ENCODE measurements at places on chromosomes 5 and 9.

DNA sequence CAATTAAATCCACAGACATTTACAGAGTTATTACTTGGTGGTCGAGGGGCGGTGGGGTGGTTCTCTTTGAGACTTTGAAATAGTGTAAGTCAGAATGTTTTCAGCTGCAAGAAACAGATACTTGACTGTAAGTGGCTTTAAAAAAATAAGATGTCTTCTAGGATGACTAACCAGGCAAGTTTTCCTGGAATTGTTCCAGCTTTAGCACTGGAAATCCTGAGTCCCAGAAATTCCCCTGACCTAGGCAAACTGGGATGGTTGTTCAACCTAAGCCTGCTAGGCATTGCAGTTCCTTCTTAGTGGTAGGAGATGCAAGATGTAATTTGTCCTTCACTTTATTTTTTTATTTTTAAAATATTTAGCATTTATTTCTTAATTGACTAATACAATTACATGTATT, 169.5 kb upstream of the POC5 start:
- DNase-seq, result peak; percentile 6

DNA sequence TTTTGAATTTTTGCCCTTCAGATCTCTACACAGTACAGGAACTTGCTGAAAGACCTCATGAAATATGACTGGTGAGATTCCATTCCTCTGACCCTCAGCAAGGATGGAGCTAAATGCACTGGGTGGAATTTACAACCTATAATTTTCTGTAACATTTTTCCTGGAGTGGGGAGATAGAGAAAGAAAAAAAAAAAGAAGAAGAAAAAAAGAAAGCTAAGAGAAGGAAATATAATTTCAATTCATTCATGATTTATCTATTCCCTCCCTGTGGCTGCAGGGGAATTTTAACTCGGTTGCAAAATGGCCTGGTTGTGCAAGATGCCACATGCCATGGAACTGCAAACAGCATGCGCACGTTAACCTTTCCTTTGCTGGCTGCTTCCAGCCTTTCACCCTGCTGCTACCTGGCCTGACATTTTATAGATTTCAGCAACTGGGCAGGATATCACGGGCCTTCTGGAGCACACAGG, 155.4 kb downstream of the FSTL4 start:
- DNase-seq, result peak; percentile 41

GRCh38 chr9:100739666-100740065, 161.8 kb downstream of the CAVIN4 start:
- DNase-seq, result no peak

GRCh38 chr9:123406691-123407216, 50.8 kb downstream of the CRB2 start:
- peak; percentile 43 for DNase-seq

GRCh38 chr5:89545076-89545475, 662.1 kb upstream of the MEF2C start:
- DNase-seq, result no peak
